ENCODE measurements at places on chromosomes 1 and 21. TPM values are rescaled to one million over a fixed set of nuclear protein-coding genes. Genes with fewer than 3 reads are reported as not detected.

Gene OLIG2
- total RNA-seq, result not detected

Gene FAM72A
- total RNA-seq, result 3.3 TPM

Gene MMEL1
- 2.4 TPM for total RNA-seq

Gene CCDC30
- total RNA-seq, result 6.3 TPM

Gene OBSCN
- 19.3 TPM for total RNA-seq

Gene PPIAL4G
- total RNA-seq, result 0.13 TPM
